Upper lobe of right lung (tissue), 1 donor: ENCODE measurements at places on chromosomes 3 and 15. TPM values are rescaled to one million over a fixed set of nuclear protein-coding genes. Genes with fewer than 3 reads are reported as not detected.

DNA sequence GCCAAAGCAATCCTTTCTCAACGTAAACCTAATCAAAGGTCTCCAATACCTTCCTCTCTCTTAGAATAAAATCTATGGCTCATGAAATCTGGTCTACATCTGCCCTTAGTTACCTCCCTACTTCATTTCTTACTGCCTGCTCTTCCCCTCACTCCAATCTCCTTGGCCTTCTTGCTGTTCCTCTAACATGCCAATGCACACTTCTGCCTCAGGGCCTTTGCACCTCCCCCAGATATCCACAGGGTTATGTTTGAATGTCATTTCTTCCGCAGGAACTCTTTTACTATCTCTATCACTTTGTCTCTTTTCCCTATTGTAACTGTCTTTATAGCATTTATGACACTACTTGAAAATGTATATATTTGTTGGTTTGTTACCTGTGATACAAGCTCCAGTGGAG lies 44.3 kb upstream of the PYGO1 start:
- no peak for DNase-seq

- no peak for DNase-seq
These were observed 10.6 kb upstream of the STT3B start for GRCh38 chr3:31522152-31522551.

GRCh38 chr3:67692621-67693020 lies 38.2 kb upstream of the SUCLG2 start:
- DNase-seq = no peak

- no peak for DNase-seq
These were observed 3.0 kb downstream of the HDC start for GRCh38 chr15:50262533-50262932.

- no peak for DNase-seq
These were observed 2.3 kb upstream of the CCR8 start for GRCh38 chr3:39327053-39327745.

The P2RY1 gene
- 22.5 TPM for total RNA-seq
